ENCODE measurements at places on chromosomes 3 and 15. TPM values are rescaled to one million over a fixed set of nuclear protein-coding genes. Genes with fewer than 3 reads are reported as not detected.
A peak's percentile ranks its signal among the peaks of the same experiment; 100 is the strongest.

DNA sequence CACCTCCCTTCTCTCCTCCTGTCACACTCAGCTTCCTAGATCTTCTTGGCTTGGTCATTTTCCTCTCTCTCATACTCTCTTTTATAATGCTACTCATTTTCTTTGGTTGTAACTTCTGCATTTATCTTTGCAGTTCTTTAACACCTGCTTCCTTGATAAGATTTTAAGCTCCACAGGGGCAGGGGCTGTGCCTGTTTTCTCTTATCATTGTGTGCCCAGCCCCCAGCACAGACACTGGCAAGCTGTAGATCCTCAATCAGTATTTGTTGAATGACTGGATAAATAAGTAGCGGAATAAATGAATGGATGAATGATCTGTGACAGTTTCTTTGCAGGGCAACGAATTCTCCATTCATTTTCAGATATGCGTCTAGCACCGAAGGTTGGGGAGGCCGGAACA, 64.3 kb upstream of the MEX3B start:
- DNase-seq = no peak
- no peaks in the 10 kb centered on the region for H3K27me3 ChIP-seq
- H3K36me3 ChIP-seq = no peaks in the 10 kb centered on the region
- no peaks in the 10 kb centered on the region for H3K4me1 ChIP-seq

DNA sequence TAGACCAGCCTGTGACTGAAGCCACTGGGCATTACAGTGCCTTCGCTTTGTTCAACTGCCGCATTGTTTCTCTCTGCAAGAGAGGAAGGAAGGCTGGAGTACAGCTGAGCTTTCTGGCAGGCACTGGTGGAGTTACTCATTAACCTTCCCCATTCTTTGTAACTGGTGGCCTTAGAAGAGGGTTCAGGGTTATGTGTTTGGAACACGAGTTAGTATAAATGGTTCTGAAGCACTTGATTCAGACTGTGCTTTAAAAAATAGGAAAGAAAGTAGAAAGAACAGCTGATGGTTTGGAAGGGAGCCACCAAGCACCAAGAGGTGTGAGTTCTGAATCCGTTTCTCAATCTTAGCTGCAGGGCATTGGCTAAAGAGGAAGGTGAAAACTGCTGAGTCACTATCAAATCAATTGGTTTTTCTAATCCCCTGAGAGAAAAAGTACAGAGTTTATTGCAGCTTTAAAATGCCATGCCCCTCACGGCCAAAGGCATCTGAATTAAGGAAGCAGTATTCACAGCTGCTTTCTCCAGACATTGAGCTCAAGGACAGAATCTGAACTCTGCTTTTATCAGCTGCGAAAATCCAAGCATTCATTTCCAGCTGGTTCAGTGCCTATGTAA, 3.6 kb downstream of the HGD start:
- DNase-seq = no peak

- no peaks in the 10 kb centered on the region for H3K4me1 ChIP-seq
- H3K27me3 ChIP-seq = no peaks in the 10 kb centered on the region
- no peaks in the 10 kb centered on the region for H3K36me3 ChIP-seq
Observed at GRCh38 chr15:76327191-76328105, 9.1 kb upstream of the ISL2 start.

MUC4 gene
- 0.05 TPM for polyA plus RNA-seq

- H3K27me3 ChIP-seq = no peaks in the 10 kb centered on the region
- DNase-seq = no peak
- no peak overlapping the region for H3K4me3 ChIP-seq
- H3K36me3 ChIP-seq = no peaks in the 10 kb centered on the region
- peaks cover 16% of the 10 kb centered on the region for H3K4me1 ChIP-seq
Observed at GRCh38 chr3:108322352-108322751, 26.0 kb downstream of the HHLA2 start.

DNA sequence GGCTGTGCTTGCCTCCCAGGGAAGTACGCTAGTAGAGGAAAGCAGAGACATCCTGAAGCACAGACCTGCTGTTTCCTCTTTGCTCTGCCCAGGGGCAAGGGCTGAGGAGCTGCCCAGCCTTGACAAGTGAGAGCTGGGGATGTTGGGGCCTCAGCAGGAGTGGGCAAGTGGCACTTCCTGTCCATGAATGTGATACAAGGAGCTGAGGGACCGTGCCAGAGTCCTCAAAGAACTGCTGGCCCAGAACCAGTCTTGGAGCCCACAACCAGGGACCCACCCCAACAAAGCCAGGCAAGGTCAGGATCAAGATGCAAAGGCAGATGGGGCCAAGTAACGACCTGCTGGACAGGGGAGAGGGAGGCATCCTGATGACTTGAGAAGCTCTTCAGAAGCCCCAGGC, 70.3 kb downstream of the TRIM42 start:
- no peak for DNase-seq
- H3K4me1 ChIP-seq = no peaks in the 10 kb centered on the region
- H3K36me3 ChIP-seq = no peaks in the 10 kb centered on the region
- H3K27ac ChIP-seq = no peak overlapping the region
- no peak overlapping the region for H3K4me3 ChIP-seq

- H3K27ac ChIP-seq = no peak overlapping the region
- H3K4me3 ChIP-seq = no peak overlapping the region
- H3K27me3 ChIP-seq = no peaks in the 10 kb centered on the region
Observed at GRCh38 chr15:57112178-57112577, 193.7 kb downstream of the TCF12 start.

FANCD2OS gene
- polyA plus RNA-seq = not detected

GRCh38 chr3:41502481-41502880, 303.2 kb downstream of the CTNNB1 start:
- no peak overlapping the region for H3K4me3 ChIP-seq
- no peak overlapping the region for H3K27ac ChIP-seq
- H3K36me3 ChIP-seq = no peaks in the 10 kb centered on the region

GRCh38 chr3:179332240-179332639, 9.4 kb downstream of the ZNF639 start:
- H3K36me3 ChIP-seq = peaks cover 12% of the 10 kb centered on the region
- no peak overlapping the region for H3K4me3 ChIP-seq

- H3K4me1 ChIP-seq = no peaks in the 10 kb centered on the region
- H3K36me3 ChIP-seq = no peaks in the 10 kb centered on the region
- no peak overlapping the region for H3K4me3 ChIP-seq
Observed at GRCh38 chr15:90583471-90584252, 53.9 kb downstream of the CRTC3 start.

DNA sequence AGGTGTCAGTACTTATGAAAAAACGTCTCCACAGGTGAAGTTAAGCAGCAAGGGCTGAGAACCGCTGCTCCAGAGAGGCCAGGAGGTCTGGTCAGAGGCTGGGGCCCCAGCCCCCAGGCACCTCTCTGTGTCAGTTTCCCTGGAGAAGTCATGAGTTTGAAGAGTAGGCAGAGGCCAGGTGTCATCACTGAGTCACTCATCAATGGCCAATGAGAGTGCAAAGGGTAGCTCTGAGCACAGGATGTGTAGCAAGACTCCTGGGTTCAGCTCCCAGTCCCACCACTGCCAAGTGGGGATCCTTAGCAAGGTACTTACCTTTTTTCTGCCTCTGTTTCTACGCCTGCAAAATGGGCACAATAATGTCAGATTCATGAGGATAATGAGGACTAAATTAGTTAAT, 47.9 kb downstream of the CORO2B start:
- no peaks in the 10 kb centered on the region for H3K36me3 ChIP-seq
- DNase-seq = no peak
- H3K27ac ChIP-seq = no peak overlapping the region
- H3K4me3 ChIP-seq = no peak overlapping the region
- no peaks in the 10 kb centered on the region for H3K4me1 ChIP-seq

GRCh38 chr15:40239693-40240618, 1.1 kb downstream of the PAK6 start:
- H3K4me3 ChIP-seq = no peak overlapping the region
- no peaks in the 10 kb centered on the region for H3K27me3 ChIP-seq
- peak; percentile 35 for DNase-seq
- no peaks in the 10 kb centered on the region for H3K4me1 ChIP-seq
- H3K36me3 ChIP-seq = no peaks in the 10 kb centered on the region

DNA sequence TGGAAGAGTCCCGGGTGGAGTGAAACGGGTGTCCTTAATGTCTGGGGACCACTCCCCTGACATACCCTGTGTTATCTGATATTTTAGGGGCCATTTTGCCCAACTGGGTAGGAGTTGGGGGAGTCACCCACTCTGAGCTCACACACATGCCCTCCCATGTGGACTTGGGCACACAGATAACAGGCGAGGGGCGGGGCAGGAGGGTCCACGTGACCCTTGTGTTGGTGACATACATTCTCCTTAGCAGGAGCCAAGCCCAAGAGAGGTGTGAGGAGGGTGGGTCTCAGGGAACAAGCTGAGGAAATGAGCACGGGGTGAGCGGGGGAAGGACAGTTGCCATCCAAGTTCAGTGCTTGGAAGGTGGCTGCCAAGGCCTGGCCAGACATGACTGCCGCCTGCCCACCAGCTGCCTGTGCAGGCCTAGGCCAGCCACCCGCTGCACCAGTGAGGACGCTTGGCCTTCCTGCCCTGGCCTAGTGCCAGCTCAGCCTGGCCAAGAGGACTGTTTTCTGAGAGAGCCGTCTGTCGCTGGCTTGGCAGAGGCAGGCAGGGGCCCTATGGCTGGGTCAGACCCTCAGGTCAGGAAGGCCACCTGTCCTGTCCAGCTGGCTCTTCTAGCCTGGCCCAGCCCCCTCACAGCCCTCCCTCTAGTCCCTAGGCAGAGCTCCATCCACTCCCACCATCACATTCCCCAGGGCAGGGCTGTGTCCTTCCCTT, 31.3 kb upstream of the TMEM115 start:
- peaks cover 27% of the 10 kb centered on the region for H3K4me1 ChIP-seq
- no peak overlapping the region for H3K4me3 ChIP-seq
- H3K36me3 ChIP-seq = no peaks in the 10 kb centered on the region
- no peaks in the 10 kb centered on the region for H3K27me3 ChIP-seq
- peak overlapping the region; percentile 37 for H3K27ac ChIP-seq

KBTBD13 gene
- not detected for polyA plus RNA-seq

- H3K36me3 ChIP-seq = no peaks in the 10 kb centered on the region
- H3K4me3 ChIP-seq = peak overlapping the region; percentile 55
- no peaks in the 10 kb centered on the region for H3K4me1 ChIP-seq
- DNase-seq = no peak
Observed at GRCh38 chr15:66356077-66356358, 467 bp downstream of the TIPIN start.

GP5 gene
- 0.05 TPM for polyA plus RNA-seq

DNA sequence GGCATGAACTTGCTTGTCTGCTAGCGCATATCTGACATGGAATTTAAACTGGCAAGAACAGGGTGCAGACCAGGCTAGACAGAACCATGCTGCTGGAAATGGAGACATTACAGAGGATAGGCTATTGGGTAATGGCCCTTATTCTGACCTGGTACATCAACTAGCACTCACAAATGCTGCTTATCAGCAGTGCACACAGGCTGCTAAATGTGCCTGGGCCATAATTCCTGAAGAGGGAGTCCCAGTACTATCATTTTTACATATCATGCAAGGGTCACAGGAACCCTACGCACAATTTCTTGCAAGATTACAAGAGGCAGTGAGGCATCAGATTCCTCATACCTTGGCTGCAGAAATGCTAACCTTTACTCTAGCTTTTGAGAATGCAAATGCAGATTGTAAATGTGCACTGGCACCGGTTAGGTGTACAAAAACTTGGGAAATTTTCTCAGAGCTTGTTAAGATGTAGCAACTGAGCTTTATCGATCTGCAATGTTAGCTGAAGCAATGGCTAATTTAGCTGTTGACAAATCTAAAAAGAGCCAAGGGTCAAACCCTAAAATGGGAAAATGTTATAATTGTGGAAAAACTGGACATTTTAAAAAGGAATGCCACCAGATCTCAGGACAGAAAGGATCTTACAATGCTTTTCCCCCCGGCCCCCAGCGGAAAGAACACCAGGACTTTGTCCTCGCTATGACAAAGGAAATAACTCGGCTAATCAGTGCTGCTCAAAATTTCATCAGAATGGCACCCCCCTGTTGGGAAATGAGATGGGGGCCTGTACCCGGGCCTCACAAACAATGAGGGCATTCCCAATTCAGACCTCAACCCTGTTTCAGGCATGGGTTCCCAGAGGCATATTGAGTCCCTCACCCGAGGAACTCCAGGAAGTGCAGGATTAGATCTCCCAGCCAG, 21.1 kb downstream of the CCRL2 start:
- DNase-seq = no peak
- no peaks in the 10 kb centered on the region for H3K4me1 ChIP-seq
- H3K36me3 ChIP-seq = no peaks in the 10 kb centered on the region
- no peak overlapping the region for H3K4me3 ChIP-seq
- H3K27me3 ChIP-seq = no peaks in the 10 kb centered on the region
- H3K27ac ChIP-seq = no peak overlapping the region

DNA sequence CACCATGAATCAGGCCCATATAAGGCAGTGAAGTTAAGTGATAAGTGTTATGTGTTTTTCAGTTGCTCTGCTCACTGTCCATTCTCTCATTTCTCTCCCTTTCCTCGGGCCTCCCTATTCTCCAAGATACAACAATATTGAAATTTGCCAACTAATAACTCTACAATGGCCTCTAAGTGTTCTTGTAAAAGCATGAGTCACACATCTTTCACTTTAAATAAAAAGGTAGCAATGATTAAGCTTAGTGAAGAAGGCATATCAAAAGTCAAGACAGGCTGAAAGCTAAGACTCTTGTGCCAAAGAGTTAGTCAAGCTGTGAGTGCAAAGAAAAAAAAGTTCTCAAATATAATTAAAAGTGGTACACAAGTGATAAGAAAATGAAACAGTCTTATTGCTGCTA, 675.4 kb downstream of the OTOL1 start:
- H3K36me3 ChIP-seq = no peaks in the 10 kb centered on the region
- DNase-seq = no peak
- no peak overlapping the region for H3K27ac ChIP-seq

C3orf20 gene
- 0.02 TPM for polyA plus RNA-seq

DNA sequence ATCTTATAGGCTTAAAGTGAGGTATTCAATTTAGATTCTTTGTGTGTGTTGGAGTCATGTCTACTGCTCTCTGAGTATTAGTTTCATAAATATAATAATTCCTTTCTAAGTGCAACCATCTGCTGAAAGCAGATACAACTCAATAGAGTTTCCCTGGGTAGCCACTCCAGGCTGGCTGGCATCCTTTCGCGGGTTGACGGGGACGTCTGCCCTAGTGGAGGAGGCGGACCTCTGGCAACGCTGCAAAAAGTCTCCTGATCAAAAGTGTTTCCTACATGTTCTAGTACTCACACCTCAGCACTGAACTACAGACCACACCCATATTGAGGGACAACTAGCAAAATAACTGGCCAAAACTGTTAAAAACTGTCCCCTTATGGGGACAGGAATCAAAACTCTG, 2.5 kb downstream of the MOBP start:
- H3K27me3 ChIP-seq = no peaks in the 10 kb centered on the region
- H3K4me1 ChIP-seq = no peaks in the 10 kb centered on the region
- no peak overlapping the region for H3K27ac ChIP-seq
- H3K4me3 ChIP-seq = no peak overlapping the region

PLA2G4E gene
- 0.05 TPM for polyA plus RNA-seq

DNA sequence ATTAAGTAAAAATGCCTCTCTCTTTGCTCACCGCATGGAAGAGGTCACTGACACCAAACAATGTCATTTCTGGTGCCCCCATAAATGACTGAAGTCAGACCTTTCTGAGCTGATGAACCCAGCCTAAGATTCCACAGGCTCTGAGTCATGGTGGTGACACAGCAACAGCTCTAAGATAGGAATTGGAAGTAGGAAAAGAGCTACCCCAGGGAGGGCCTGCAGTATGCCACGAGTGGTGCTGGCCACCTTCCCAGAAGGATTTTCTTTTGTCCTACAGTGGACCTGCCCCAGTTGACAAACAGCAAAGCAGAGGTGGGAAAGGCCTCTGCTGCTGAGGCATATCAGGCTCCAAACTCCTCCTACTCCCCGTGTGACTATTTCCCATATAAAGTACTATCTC, 208.1 kb downstream of the MINAR1 start:
- H3K4me1 ChIP-seq = no peaks in the 10 kb centered on the region
- H3K27me3 ChIP-seq = no peaks in the 10 kb centered on the region
- DNase-seq = no peak
- no peak overlapping the region for H3K4me3 ChIP-seq

CCDC13 gene
- 1.3 TPM for polyA plus RNA-seq
